Stimulated activated naive B cell treated with anti-CD40 and anti-IgM and Interleukin-4, amounts not matched to agents 10 μg/mL and 1 μg/mL and 100 μg/mL, for 72 hours (primary cell): ENCODE measurements at places on chromosomes 12 and 14.

GRCh38 chr12:68305278-68305677 is 26.9 kb downstream of the MDM1 start:
- no peak overlapping the region for H3K27ac ChIP-seq
- DNase-seq, result no peak
- H3K4me3 ChIP-seq, result no peak overlapping the region
- peaks cover 9% of the 10 kb centered on the region for H3K4me1 ChIP-seq
- peaks cover 66% of the 10 kb centered on the region for H3K36me3 ChIP-seq
- no peaks in the 10 kb centered on the region for H3K27me3 ChIP-seq

- no peak overlapping the region for H3K4me3 ChIP-seq
- H3K27me3 ChIP-seq, result no peaks in the 10 kb centered on the region
- DNase-seq, result no peak
- H3K4me1 ChIP-seq, result peaks cover 5% of the 10 kb centered on the region
- no peak overlapping the region for H3K27ac ChIP-seq
These were observed 172.5 kb upstream of the ARID2 start for GRCh38 chr12:45557016-45557415.

GRCh38 chr14:60644666-60645065 is 4.6 kb downstream of the SIX1 start:
- H3K27me3 ChIP-seq, result peaks cover 69% of the 10 kb centered on the region
- no peak overlapping the region for H3K4me3 ChIP-seq
- H3K27ac ChIP-seq, result no peak overlapping the region

DNA sequence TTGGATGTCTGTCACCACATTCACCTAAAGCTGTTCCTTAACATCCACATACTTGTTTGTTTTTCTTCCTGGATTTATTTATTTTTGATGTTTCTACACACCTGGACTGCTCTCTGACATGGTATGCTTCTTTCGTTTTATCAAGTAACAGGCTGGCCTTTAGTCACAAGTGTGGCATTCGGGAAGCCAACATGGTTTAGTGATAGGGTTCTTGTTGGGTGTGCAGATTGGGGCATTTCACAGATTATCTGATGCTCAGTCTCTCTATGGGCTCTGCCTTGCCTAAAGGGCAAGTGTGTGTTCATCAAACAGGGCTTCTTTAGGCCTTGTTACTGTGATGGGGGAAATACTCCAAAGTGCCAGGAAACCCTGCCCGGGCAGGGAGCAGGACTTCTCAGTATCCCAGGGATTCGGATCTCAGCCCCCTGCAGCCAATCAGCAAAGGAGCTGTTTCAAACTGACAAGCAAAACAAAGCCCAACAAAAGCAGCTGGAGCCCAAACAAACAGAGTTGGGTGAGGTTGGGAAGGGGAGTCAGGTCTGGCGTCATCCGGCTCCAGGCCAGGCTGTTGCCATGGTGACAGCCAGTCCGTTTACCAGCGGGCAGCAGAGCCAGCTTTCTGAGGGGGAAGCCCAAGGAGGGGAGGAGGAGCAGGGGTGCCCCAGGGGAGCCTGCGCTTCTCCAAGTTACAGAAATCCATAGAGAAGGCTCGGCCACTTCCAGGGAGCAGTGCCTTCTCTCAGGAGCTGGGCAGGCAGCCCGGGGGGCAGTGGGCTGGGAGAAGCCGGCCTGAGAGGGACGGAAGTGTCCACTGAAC is 31.9 kb downstream of the FOS start:
- H3K27ac ChIP-seq, result peak overlapping the region; percentile 60
- peaks cover 11% of the 10 kb centered on the region for H3K4me1 ChIP-seq
- no peaks in the 10 kb centered on the region for H3K36me3 ChIP-seq
- DNase-seq, result no peak
- H3K27me3 ChIP-seq, result peaks cover 3% of the 10 kb centered on the region

GRCh38 chr12:109572506-109572845 is 828 bp downstream of the MMAB start:
- H3K36me3 ChIP-seq, result peaks cover 30% of the 10 kb centered on the region
- H3K4me3 ChIP-seq, result peak overlapping the region; percentile 99
- H3K4me1 ChIP-seq, result peaks cover 23% of the 10 kb centered on the region
- peak overlapping the region; percentile 99 for H3K27ac ChIP-seq
- no peaks in the 10 kb centered on the region for H3K27me3 ChIP-seq

GRCh38 chr12:121297435-121297991 is 1.0 kb upstream of the CAMKK2 start:
- no peak for DNase-seq
- peaks cover 12% of the 10 kb centered on the region for H3K4me1 ChIP-seq
- no peaks in the 10 kb centered on the region for H3K27me3 ChIP-seq
- H3K27ac ChIP-seq, result no peak overlapping the region
- H3K4me3 ChIP-seq, result peak overlapping the region; percentile 90
- H3K36me3 ChIP-seq, result no peaks in the 10 kb centered on the region

GRCh38 chr12:75097003-75097402 is 112.6 kb downstream of the KCNC2 start:
- H3K4me3 ChIP-seq, result no peak overlapping the region
- DNase-seq, result no peak
- H3K36me3 ChIP-seq, result no peaks in the 10 kb centered on the region
- H3K27ac ChIP-seq, result no peak overlapping the region
- H3K27me3 ChIP-seq, result no peaks in the 10 kb centered on the region

GRCh38 chr12:120984351-120984898 is 6.1 kb downstream of the HNF1A start:
- no peaks in the 10 kb centered on the region for H3K4me1 ChIP-seq
- no peak overlapping the region for H3K4me3 ChIP-seq
- no peak overlapping the region for H3K27ac ChIP-seq
- no peak for DNase-seq

- H3K4me1 ChIP-seq, result no peaks in the 10 kb centered on the region
- H3K27ac ChIP-seq, result no peak overlapping the region
- peaks cover 25% of the 10 kb centered on the region for H3K27me3 ChIP-seq
- H3K36me3 ChIP-seq, result peaks cover 5% of the 10 kb centered on the region
These were observed 3.6 kb upstream of the SSTR1 start for GRCh38 chr14:38203929-38204718.
